ENCODE measurements at places on chromosomes 6 and 20.

GRCh38 chr6:8557014-8557748 lies 121.8 kb upstream of the SLC35B3 start:
- DNase-seq = no peak

DNA sequence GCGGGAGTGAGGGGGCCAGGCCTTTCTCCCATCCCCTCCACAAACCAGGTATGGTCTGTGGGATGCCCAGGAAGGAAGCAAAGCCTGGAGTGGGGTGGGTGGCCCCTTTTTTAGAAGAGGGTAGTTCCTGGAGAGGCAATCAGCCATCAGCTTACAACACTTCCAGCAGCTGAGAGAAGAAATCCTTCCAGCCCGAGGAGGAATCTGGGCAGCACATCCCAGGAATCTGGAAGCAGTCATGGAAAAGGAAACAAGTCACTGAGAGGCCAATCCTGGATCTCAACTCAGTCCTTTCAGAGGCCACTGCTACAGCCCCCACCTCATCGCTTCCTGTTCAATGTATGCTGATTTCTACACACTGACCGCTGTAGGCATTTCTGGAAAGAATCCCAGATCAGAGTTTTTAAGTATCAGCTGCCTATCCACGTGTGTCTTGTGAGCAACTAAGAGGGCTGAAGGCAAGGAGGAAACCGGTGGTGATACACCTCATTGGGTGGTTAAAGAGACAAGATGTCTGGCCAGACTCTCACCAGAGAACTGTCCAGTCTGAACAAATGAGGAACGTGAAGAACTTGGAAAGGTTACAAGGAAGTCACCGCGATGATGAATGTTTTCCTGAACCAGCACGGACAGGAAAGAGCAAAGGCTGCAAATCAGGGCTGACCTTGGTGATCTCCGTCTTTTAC lies 92.9 kb upstream of the SHLD1 start:
- DNase-seq = no peak

DNA sequence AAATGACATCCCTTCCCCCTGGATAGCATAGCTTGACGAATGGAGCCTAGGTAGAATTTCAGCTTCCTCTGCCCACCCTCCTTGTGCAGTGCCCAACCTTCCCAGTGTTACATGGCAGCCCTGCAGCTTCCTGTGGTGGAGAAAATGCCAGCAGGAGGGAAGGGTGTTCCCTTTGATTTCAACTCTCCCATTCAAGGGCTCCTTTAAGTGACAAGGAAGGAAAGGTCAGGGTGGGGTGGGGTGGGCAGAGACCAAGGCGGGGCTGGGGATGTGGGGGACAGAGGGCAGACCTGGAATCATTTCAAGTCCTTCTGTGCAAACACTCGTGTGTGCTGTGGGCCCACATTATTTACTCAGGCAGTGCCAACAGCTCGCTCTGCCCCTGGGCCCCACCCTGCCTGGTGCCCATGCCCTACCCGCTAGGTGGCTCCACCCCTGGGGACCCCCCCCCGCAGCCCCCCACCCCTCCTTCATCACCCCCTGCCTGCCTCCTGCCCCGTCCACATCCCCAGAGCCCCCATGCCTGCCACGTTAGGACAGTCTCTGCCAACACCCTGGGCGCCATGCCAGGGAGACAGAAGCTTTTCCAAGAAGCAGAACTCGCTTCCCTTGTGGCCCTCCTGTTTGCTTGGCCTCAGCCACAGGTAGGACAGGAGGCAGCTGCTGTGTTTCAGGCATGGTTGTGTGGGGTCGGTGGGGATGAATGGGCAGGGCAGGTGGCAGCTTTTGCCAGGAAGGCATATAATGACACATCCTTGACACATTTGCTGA lies 9.4 kb downstream of the SPDEF start:
- no peak for DNase-seq

GRCh38 chr6:161494566-161494965 lies 220.7 kb upstream of the AGPAT4 start:
- no peak for DNase-seq

DNA sequence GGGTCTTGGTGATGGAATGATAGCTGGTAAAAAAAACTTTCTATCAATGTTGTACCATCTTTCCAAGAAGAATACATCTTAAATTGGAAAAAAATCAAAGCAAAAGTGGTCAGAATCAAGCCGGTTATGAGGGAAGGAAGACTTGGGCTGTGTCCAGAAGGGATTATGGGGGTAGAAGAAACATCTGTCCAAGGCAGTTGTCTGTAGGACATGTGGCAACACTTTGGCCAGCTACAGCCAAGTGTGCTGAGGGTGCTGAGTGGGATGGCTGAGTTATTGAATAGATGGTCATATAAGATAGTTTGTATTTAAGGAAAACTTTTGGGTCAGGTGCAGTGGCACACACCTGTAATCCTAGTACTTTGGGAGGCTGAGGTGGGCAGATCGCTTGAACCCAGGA lies 38.4 kb downstream of the INSM1 start:
- DNase-seq = no peak

DNA sequence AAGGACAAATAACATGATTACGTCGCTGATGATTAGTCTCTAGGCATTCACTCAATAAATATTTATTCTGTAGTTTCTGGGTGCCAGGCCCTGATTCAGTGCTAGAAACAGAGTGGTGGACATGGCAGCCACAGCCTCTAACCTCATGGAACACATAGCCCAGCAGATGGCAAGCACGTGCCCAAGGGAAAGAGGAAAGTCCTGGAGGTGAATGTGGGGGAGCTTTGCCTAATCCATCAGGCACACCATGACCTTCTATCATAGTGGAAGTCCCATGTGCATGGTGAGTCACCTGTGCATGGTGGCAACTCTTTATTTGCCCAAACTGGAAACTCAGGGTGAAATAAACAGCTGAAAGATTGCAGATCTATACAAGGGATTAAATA lies 143.0 kb upstream of the TNFAIP3 start:
- no peak for DNase-seq

- DNase-seq = no peak
Observed at GRCh38 chr6:35247642-35248231, 11.8 kb upstream of the ZNF76 start.

GRCh38 chr6:154218301-154218700 lies 138.3 kb downstream of the IPCEF1 start:
- no peak for DNase-seq

DNA sequence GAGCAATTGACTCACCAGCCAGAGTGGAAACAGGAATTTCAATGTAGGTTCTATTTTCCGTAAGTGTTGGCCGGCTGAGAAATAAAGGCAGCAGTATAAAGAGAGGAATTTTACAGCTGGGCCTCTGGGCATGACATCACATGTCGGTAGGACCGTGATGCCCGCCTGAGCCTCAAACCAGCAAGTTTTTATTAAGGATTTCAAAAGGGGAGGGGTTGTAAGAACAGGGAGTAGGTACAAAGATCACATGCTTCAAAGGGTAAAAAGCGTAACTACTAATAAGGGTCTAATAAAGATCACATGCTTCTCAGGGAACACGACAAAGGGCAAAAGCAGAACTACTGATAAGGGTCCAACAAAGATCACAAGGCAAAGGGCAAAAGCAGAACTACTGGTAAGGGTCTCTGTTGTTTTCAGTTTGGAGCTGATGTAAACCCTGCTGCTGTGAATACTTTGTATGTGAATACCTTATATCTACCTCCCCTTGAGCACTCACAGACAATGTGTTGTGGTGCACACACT lies 9.0 kb upstream of the TULP4 start:
- DNase-seq = no peak

DNA sequence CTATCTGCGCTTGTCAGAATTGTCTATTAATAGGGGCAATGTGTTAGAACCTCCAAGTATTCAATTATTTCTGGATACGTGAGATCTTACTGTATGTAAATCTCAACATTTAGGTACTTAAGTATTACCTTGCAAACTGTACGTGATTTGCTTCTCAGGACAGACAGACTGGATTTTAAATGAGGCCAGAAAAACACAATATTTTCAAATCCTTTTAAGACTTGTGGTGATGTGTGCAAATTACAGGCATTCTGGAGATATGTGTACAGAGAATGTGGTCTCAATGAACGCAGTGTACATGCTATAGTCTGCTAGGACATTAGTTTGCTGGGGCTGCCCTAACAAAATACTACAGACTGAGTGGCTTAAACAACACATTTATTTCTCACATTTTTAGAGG lies 16.9 kb downstream of the CCR6 start:
- no peak for DNase-seq

GRCh38 chr6:170490259-170490658 lies 62.8 kb downstream of the PSMB1 start:
- no peak for DNase-seq

DNA sequence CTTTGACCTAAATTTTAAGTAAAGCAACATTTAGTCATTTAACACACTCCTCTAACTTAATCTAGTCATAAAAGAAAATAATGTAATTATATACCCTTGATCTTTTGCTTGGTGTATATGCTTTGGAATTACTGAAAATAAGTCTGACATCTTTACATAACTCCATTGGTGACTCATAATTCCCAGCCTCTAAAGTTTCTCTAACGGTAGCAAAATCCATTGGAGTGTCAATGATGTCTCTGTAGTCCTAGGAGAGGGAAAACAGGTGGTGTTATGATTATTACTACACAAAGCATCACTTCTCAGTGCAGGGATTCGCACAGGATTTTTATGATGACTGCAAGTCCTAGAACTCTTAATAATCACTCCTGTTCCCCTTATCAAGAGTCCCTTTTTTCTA lies 80.2 kb downstream of the IRAK1BP1 start:
- no peak for DNase-seq

DNA sequence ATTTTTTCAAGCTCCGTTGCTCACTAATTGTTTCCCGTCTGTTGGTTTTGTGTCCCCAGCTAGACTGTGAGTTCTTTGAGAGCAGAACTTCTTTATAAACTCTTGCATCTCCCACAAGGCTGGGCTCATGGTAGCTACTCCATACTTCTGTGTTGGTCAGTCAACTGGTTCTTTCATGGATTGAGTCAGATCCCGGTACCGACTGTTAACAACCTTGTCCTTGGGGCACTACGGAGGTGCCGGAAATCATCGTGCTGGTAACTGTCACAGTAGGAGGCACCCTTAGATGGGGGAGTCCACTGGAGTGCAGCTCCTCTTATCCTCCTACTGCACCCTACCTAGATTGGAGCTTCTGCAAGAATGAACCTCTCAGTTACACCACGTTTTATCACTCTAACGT lies 8.6 kb upstream of the STX16 start:
- no peak for DNase-seq

DNA sequence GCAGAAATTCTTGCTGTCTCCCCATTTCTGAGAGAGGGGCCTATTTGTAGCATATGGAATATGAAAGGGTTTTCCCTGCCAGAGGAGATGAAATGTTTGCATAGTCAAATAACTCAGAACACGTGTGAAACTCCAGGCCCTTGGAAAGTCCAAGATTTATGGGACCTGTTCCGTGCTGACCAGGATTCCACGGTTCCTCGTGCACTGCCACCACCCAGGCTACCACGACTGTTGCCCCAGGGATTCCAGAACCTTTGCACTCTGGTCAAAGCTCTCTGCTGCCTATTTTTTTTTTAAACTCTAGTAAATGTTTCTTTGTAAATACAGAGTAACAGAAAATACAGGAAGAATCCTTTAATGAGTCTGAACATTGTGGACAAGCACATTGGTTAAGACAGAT lies 35.0 kb downstream of the MYLK4 start:
- no peak for DNase-seq

GRCh38 chr6:103820148-103820547 lies 1039.6 kb downstream of the HACE1 start:
- DNase-seq = no peak

GRCh38 chr6:66226109-66226508 lies 519.1 kb upstream of the EYS start:
- DNase-seq = no peak

- peak; percentile 86 for DNase-seq
Observed at GRCh38 chr6:37691904-37692806, 5.5 kb downstream of the MDGA1 start.

- no peak for DNase-seq
Observed at GRCh38 chr6:24827970-24828369, 29.3 kb upstream of the ARMH2 start.

DNA sequence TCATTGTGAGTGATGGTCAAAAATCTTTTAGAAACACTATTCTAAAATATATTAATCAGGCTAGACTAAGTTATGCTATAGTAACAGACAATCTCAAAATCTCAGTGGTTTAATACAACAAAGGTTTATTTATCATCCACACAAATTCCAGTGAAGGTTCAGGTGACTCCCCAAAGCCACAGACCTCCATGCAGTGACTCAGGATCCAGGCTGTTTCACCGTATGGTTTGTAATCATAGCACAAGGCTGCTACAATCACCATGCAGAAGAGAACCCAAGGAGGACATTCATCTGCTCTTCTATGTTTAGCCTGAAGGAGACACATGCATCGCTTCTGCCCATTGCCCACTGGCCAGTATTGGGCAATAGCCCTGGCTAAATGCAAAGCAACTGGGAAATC lies 46.2 kb downstream of the BFSP1 start:
- DNase-seq = no peak

- peak; percentile 11 for DNase-seq
Observed at GRCh38 chr6:170174124-170174770, 116.6 kb downstream of the DLL1 start.

DNA sequence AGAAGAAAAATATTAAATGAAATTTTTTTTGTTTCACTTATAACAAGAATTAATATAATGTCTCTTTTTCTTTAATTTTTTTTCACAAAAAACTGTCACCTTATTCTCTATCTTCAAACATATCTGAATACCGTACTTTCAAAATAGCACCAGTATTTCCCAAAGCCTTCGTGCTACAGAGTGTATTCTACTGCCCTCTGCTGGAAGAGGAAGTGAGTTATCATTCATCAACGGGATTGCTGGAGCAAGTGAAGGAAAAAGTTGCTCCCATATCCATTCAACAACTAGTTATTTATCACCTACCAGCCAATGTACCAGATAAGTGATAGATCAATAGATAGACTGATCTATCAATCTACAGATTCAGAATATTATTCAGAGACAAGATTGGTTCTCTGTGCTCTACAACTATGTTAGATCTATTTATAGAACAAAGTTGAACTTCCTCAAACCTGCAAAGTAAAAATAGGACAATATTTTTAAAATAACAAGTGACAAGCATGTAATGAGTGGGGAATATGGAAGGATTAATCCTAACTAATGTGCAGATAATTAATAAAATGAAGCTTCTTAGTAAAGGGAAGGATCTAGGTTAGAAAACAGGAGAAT lies 26.7 kb upstream of the TFAP2B start:
- DNase-seq = no peak

- no peak for DNase-seq
Observed at GRCh38 chr6:52634211-52634610, 36.7 kb upstream of the TMEM14A start.
